Cerebellar nuclear complex (tissue), 1 donor: ENCODE measurements at places on chromosomes 16 and 17.
A peak's percentile ranks its signal among the peaks of the same experiment; 100 is the strongest.

- DNase-seq, result no peak
Observed at GRCh38 chr16:21260870-21261791, 17.0 kb downstream of the CRYM start.

DNA sequence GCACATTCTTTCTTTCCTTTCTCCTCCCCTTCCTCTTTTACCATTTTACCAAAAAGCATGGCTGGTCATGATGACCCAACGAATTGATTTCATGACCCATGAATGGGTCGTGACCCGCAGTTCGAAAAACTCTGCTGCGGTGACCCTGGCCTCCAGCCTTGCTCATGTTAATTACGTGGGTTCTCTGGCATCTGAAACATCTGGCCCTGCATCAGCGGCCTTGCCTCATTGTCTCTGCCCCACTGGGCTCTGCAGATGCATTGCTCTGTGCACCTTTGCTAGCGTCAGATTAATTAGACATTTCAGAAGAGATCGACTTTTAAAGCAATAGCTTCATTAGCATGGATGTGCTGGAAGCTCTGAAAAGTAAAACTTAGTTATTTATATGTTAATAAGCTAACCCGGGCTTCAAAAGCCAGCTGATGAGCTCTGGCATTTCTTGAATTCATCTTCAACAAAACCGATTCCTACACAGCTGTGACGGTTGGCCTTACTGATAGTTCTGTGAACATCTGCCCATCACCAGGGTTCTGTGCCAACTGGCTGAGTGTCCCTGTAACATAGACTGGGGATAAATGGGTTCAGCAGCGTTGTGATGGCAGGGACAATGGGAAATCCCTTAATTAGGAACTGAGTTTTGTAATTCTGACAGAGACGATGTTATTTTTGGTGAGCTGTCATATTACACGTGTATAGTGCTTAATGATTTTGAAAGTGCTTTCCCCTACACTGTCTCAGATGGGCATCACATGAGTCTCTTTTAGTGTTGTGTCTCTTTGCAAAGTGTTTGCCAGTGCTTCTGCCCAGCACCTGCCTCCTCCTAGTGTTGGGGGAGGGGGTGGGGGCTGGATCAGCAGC lies 225.9 kb upstream of the EEF2KMT start:
- DNase-seq, result no peak

- no peak for DNase-seq
Observed at GRCh38 chr17:45296833-45297124, 20.0 kb downstream of the MAP3K14 start.

DNA sequence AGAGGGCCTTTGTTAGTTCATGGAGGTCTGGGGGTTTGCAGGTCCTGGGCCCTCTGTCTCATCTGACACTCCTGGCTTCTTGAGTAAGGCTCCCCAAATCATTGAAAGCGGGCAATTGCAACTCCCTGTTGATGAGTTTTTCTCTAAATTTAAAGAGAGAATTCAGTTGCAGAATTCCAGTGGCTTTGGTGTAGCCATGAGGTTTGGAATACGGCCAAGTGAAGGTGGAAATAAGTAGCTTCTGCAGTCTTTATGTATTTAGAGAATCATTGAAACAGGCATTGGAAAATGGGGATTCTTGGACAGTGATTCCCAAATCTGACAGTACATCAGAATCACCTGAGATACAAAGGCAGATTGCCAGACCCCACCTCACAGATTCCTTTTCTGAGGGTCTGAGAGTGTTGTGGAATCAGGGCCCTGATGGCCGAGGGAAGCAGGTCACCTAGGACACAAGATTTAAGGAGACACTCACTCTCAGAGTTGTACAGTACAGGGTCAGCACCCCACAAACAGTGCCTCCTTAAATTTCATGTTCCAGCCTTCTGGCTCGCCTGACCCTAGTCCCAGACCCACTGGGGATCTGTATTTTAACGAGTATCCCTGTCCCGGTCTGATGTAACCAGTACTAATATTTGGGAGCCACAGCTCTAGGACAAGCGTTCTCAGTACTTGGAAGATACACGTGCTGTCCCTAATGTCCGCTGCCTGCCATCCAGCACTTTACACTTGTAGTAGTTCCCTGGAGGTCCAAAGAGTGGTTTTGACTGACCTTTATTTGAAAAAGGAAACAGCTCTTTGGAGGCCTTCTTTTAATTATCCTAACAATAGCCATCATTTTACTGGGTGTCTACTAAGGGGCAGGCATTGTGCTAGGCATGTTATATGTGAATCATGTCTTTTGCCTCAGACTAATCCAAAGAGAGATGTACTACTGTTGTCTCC lies 37.8 kb downstream of the YPEL2 start:
- DNase-seq, result no peak

DNA sequence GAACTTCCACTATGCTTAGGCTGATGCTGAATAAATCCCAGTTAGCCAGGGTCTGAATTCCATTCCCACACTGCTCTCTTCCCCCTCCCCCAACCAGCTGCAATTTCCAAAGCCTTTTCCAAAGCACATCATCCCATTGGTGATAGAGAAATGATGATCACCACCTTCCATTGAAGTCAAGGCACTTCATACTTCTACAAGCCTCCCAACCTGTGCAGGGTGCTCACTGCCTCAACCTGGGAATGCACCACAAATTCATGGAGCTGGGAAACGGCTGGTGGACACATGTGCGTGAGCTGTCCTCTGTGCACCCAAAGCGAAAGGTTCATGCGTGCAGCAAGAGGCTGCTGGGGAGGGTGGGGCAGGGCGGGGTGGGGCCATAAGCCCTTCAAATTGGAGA lies 302.7 kb upstream of the IRX3 start:
- DNase-seq, result no peak

DNA sequence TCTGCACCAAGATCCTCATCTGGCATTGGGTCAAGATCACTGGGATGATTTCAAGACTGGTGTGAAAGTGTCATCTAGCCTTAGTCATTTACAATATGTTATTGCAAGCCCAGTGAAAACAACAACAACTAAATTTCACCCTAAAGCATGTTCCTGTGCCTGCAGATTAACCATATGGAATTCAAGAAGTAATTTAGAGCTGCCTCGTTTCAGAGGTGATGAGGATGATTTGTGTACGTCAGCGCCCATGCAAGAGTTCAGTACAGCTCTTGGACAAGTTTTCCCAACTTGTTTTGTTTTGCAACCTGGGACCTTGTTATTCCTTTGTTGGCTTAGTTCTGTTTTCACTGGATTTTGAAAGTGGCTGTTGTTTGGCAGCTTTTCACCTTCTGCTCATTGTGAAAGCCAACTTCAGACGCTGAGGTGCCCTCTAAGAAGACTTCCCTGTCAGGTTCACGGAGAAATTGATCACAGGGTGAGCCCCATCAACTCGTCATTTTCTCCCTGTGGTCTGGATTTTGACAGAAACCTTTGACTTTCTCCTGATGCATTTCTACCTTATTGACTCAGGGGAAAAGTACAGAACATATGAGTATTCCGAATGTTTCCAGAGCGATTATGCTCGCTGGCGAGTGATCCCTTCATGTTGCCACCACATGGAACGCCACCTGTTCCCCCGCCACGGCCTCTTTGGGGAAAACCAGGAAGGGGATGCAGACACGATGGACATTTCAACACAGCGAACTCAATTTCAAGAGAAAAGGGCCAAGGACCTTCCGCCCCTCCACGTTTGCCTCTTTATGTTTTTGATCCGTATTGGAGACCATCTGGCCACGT lies 85.6 kb downstream of the FOXL1 start:
- no peak for DNase-seq

GRCh38 chr17:21678393-21679081 lies 13.8 kb upstream of the KCNJ18 start:
- DNase-seq, result no peak

GRCh38 chr16:84198401-84198800 lies 7.4 kb downstream of the ADAD2 start:
- DNase-seq, result no peak

- DNase-seq, result no peak
Observed at GRCh38 chr17:66432411-66432957, 130.1 kb downstream of the PRKCA start.

DNA sequence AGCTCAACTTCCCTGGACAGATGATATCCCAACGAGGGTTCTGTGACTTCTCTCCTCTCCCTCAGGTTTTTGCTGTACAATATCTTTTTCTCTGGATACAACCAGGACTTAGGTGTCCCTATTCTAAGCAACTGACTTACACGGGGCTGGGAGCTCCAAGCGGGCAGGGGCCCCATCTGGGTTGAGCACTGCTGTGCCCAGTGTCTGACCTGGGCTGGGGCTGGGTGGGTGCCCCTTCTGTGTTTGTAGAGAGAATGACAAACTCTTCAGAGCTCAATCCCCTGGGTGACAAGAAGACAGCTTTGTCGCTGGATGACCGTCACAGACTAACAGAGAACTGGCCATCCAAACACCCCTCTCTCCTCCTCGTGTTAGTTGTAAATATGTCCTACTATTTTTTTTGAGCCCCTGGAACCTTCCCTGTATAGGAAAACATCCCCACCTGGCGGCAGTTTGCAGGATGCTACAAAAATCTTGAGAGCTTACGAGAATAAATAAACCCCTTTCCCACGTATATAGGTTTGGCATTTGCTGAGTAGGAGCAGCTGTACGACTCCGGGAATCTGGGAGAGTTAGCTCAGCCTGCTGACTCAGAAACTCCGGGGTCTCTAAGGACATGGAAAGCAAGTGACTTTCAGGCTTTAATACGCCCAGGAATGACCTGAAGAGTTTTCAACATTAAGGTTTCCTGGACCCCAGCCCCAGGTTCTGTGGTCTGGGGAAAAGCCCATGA lies 23.7 kb upstream of the RCVRN start:
- DNase-seq, result no peak

- no peak for DNase-seq
Observed at GRCh38 chr17:47733047-47733673, at the start of gene TBX21. Gene TBX21, plus strand, starts transcription at chr17:47733236. Its CDS starts 219 bp downstream, at chr17:47733455.

- DNase-seq, result no peak
Observed at GRCh38 chr17:58693208-58693607, 806 bp downstream of the RAD51C start.

- DNase-seq, result no peak
Observed at GRCh38 chr17:44356241-44356640, 7.4 kb downstream of the FAM171A2 start.

GRCh38 chr17:80884811-80885210 lies 106.8 kb upstream of the CHMP6 start:
- no peak for DNase-seq

- peak; percentile 25 for DNase-seq
Observed at GRCh38 chr17:8162233-8162996, at the start of gene VAMP2. Gene VAMP2, minus strand, starts transcription at chr17:8162948. Its CDS starts 69 bp downstream, at chr17:8162879.

GRCh38 chr17:32311028-32311536 lies 30.9 kb downstream of the C17orf75 start:
- peak; percentile 19 for DNase-seq

DNA sequence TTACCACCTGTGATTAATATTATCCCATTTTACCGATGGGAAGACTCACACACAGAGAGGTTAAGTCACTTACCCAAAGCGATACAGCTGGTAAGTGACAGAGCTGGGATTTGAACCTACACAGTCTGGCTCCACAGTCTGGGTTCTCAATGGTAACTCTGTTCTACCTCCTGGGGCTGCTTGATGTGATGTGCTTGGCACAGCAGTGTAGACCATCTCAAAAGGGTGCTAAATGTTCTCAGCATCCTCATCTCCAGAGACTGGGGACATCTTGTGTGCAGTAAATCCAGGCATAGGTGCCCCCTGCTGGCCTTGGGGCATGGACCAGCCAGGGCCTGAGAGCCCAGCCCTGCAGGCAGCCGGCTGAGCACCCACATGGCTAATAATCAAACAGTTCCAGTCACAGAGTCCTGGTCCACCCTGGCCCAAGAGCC lies 15.4 kb upstream of the KATNB1 start:
- no peak for DNase-seq

DNA sequence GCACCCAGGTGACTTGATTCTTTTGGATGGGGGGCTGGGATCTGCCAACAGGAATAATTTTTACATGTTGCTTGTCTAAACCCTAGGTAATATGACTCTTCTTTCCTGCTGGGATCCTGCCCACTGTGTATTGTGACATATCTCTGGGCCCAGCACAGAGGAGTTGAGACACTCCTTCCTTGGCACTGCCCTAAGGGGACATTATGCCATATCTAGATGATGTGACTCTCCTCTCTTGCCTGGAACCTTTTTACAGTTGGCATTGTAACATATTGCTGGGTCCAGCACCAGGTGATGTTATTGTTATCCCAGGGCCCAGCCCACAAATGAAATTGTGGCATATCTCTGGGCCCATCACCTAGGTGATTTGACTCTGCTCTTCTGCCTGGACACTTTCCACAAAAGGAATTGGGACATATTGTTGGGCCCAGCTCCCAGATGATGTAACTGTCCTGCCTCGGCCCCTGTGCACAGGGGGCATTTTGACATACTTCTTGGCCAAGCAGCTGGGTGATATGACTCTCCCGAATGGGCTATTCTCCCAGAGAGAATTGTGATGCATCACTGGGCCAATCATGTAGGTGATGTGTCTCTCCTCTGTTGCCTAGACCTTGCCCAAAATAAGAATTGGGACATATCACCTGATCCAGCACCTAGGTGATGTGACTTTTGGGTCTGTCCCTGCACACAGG lies 1837.7 kb downstream of the TP53TG3F start:
- DNase-seq, result no peak

DNA sequence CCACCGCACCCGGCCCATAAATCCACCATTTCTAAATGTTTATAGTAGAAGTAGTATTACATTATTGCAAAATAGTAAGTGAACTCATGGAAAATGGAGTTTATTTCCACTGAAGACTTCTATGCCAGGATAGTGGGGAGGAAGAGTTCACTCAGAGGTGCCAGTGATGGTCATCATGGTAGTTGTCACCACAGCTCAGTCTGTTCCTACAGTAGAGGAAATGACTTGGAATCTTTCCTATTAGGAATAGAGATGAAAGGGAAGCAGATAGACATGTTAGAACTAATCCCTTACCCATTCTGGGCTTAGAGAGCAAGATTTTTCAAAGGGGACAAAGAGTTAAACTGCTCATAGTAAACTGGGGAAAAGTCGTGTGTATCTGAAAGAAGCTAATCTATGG lies 20.1 kb downstream of the MRPL45 start:
- DNase-seq, result no peak

- DNase-seq, result no peak
Observed at GRCh38 chr16:52914428-52914827, 138.3 kb downstream of the CHD9NB start.

DNA sequence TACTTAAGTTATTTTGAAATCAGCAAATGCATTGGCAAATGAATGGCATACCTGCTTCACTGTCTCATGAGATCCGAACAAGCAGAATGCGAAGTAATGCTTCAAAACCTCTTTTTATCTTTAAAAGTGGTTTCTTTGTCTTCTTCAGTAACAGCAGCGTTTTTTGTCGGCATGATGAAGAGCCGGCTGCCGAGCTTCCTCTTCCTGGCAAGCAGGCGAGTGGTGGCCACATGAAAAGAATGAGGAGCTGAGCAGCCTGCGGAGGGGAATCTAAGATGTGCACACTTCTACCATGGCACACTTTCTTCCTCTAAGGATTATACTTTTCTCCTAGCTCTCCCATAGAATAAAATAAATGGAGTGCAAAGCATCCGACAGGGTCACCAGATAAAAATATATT lies 42.4 kb upstream of the AKTIP start:
- no peak for DNase-seq

DNA sequence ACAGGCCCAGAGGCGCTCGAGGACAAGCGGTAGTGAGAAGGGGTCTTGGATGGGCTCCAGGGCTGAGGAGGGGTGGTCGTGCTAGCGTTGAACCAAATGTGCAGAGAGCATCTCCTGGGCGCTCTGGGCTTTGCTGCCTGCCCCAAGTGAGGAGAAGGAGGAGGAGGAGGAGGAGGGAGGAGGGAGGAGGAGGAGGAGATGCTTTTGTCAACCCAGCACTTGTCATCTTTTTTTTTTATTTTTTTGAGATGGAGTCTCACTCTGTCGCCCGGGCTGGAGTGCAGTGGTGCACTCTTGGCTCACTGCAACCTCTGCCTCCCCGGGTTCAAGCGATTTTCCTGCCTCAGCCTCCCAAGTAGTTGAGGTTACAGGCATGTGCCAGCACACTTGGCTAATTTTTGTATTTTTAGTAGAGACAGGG lies 59.8 kb downstream of the PGS1 start:
- DNase-seq, result no peak
